Right lung (tissue), 10 donors: ENCODE measurements at places on chromosomes 5 and 9.

- DNase-seq, result no peak
Measured at GRCh38 chr9:129455151-129455995, 165.5 kb downstream of the C9orf50 start.

DNA sequence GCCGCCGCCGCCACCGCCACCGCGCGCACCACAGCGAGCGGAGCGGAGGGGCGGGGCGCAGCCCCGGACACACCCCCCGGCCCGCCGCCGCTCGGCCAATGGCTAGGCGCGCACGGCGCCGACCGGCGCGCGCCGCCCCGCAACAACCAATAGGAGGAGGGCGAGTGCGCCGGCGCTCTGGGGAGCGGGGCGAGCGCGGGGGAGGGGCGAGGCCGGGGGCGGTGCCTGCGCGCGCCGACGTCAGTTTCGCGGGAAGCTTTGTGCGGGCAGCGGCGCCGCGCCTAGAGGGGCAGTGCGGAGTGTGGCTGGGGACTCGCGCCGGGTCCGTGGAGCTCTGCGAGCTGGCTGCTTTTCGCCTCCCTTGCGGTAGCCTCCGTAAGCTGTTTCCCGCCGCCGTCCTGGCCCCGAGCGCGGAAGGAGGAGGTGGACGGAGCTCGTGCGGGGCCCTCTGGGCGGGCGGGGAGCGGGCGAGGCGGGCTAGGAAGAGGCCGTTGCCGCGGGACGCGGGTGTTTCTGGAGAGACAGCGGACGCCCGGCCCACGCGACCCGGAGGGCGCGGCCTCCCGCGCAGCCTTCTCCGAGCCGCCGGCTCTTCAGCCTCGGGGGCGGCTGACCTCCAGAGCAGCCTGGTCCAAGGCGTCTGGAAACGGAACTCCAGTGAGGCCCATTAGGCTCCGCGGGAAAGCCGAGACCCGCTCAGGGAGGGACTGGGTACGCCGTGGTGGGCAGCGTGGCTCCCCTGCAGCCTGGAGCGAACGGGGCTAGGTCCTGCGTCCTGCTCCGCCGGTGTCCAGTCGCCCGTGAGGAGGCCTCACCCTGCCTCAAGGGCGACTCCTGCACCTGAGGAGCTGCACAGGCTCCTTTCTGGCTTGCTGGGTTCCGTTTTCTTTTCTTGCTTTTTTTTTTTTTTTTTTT lies at the start of gene ZMYND19:
Gene ZMYND19 (minus strand): TSS at position 44 of the 915 bp plus-strand sequence. CDS start 249 bp downstream, outside the sequence.
- peak; percentile 89 for DNase-seq

- DNase-seq, result no peak
Measured at GRCh38 chr5:1190837-1191239, 10.6 kb upstream of the SLC6A19 start.

DNA sequence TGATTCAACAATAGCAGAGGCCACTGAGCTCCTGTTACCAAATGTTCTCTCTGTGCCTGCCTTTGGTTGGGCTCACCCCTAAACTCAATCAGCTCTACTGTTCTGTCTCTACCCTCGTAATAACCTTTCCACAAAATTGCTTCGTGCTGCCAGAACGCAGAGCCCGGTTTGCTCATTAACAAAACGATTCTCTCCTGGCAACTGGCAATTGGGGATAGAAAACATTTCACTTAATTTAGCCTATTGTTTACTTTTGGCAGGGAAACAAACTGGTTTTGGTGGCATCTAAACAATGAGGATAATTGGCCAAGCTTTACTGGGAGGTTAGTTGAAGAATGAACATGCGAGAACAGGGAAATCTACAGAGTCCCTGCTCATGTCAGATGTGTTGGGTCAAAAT lies 56.6 kb downstream of the SLC28A3 start:
- no peak for DNase-seq

DNA sequence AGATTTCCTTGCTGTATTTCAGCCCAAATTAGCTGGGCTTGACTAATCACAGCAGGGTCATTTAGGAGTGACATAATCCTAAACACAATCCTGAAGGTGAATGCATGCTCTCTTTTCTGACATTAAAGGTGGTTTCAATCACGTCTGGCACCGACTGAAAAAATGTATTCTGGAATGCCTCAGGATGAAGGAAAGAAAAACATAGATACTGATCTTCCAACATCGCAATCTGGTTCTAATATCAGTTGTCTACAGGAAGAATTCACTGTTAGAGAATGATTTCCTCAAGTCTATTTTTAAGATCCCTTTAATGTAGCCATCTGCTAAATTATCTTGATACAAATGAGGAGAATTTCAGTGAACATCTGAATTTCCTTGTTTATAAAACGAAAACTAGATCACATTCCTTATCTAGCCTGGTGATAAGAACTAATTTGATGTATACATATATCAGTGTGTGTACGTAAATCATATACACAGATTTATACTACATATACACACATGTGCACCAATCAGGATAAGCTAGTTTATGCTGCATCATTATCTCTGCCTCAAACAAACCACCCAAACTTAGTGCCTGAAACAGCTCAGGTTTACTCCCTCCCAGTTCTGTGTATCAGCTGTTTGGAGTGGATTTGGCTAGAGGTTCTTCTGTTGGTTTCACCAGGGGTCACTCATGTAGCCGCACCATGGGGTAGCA lies 31.3 kb upstream of the TAS2R1 start:
- DNase-seq, result no peak

- no peak for DNase-seq
Measured at GRCh38 chr5:155929112-155929511, 397.9 kb upstream of the SGCD start.

DNA sequence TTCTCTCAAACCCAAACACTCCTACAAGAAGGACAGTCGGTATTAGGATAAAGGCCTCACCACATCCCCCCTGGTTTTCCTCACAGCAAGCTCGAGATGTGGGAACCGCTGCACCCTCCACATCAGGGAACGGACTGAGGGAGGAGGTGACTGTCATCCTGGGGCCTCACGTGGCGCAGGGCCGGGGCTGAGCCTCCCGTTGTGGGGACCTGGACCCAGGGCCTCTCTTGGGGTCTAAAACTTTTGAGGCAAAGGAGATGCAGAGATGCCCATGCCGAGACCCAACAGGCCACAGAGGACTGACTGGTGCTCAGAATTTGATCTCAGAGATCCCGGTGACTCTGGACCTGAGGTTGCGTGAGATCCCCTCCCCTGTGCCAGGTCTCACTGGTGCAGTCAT lies 72.7 kb downstream of the MRPL36 start:
- no peak for DNase-seq

GRCh38 chr9:5193345-5193744 lies 7.9 kb upstream of the INSL6 start:
- DNase-seq, result no peak

- no peak for DNase-seq
Measured at GRCh38 chr5:68823301-68823700, 270.5 kb upstream of the SLC30A5 start.

GRCh38 chr9:7707934-7708333 lies 91.6 kb downstream of the DMAC1 start:
- DNase-seq, result no peak

DNA sequence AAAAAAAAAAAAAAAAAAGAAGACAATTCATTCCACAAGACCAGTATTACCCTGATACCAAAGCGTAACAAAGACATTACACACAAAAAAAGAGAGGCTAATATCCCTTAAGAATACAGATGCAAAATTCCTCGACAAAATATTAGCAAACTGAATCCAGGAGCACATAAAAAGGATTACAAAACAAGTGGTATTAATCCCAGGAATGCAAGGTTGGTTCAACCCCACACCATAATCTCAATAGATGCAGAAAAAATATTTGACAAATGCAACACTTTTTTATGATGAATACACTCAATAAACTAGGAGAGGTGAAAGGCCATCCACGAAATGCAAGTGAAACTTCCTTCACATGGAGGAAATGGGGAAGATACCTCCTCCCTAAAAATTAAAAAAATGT lies 80.1 kb upstream of the TLR4 start:
- no peak for DNase-seq

DNA sequence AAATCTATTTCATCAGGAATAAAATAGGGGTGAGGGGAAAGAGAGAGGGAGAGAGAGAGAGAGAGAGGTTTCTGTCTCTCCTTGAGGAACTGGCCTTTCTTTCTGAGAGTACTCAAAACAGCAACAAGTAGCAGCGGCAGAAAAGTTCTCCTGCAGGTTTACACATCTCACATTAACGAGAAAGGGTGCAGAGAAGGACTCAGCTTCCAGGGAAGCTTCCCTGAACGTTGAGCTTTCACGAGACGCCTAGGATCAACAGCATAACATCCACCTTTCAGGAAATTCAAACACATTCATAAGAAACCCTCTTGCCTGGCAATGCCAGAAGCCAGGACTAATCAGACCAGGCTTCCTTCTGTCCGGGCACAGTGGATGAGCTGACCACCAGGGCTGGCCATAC lies 162.9 kb downstream of the ZDHHC21 start:
- DNase-seq, result no peak

GRCh38 chr5:56025151-56025885 lies 30.6 kb upstream of the IL6ST start:
- no peak for DNase-seq

- no peak for DNase-seq
Measured at GRCh38 chr5:111367115-111367514, 142.9 kb downstream of the CAMK4 start.

- no peak for DNase-seq
Measured at GRCh38 chr5:157350939-157351801, 85.2 kb downstream of the CYFIP2 start.

- DNase-seq, result no peak
Measured at GRCh38 chr9:94808926-94809700, 82.6 kb downstream of the AOPEP start.

DNA sequence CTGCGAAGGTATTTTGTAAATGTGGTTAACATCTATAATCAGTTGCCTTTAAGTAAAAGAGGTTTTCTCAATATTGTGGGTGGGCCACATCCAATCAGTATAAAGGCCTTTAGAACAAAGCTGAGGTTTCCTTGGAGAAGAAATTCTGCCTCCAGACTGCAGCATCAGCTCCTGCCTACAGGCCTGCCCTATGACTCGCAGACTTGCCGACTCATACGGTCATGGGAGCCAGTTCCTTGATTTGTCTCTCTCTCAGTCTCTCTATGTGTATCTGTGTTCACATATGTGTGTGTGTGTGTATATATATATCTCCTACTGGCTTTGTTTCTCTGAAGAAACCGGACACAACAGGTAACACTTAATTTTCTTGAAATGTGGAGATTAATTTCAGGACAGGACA lies 45.3 kb downstream of the SLC36A1 start:
- no peak for DNase-seq

DNA sequence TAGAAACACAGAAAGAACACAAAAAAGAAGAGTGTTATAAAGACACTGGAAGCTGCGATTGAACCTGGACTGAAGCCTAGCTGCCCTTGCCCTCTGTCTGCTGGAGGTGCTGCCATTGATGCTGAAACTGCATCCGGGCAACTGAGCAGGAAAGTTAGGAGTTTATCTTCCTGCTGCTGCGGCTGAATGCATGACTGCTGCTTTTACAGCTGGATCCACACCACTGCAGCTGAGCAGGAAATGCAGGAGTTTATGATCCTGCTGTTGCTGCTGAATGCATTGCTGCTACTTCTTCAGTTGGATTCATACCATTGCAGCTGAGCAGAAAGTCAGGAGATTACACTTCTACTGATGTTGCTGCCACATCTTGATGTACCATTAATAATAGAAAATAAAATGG lies 21.8 kb upstream of the JAKMIP2 start:
- no peak for DNase-seq

GRCh38 chr9:135010921-135011320 lies 76.5 kb upstream of the OLFM1 start:
- DNase-seq, result peak; percentile 19

GRCh38 chr9:132239999-132240840 lies 78.4 kb downstream of the NTNG2 start:
- no peak for DNase-seq

DNA sequence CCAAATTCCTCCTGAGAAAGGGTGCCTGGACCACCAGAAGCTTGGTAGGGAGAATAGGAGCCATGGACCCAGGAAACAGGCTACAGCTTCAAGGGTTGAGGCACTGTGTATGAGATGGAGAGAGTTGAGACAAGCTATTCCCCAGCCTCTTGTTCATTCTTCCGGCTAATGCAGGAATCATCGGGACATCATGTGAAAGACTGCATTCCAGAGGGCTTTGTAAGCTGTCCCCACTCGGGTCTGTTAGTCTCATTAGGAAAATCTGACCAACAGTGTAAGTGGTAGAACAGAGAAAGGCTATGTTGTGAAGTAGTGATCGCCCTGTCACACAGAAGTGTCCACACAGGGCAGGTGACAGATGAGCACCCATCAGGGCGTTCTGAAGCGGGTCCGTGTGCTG lies 81.4 kb downstream of the GABBR2 start:
- no peak for DNase-seq

DNA sequence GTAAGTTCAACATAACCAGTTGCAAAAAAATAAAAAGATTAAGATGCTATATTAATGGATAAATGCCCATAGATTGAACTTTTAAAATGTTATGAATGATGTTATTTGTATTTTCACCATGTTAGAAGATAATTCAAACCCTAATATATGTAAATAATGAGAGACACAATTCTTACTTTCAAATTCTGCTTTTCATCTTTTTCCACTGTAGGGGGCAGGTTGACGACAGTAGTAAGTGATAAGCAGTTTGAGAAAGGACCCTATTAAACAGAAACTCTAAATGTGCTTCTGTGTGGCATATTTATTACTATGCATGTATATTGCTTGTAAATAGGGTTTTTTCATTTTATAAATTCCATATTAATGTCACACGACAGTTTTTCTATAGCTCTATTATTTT lies 591.1 kb downstream of the SEMA5A start:
- no peak for DNase-seq

GRCh38 chr9:122526602-122527001 lies 491 bp downstream of the OR1N1 start:
- DNase-seq, result no peak

GRCh38 chr5:107203243-107203642 lies 467.5 kb downstream of the EFNA5 start:
- DNase-seq, result no peak

GRCh38 chr5:148747536-148747906 lies 78.9 kb upstream of the ADRB2 start:
- no peak for DNase-seq

DNA sequence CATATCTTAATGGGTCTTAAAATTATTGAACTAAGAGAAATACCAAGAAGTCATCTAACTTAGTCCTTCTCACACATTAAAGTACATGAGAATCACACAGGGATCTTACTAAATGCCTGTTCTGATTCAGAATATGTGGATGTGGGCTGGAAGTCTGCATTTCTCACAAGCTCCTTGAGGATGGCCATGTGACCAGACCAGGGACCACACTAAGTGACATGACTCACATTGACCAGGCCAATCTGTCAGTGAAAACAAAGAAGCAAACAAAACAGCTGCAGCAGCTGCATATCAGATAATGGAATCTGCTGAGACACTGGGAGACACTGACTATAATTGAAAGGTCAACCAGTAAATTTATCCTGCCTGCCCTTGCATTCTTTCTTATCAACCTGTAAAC lies 110.5 kb downstream of the ADAMTS12 start:
- no peak for DNase-seq

DNA sequence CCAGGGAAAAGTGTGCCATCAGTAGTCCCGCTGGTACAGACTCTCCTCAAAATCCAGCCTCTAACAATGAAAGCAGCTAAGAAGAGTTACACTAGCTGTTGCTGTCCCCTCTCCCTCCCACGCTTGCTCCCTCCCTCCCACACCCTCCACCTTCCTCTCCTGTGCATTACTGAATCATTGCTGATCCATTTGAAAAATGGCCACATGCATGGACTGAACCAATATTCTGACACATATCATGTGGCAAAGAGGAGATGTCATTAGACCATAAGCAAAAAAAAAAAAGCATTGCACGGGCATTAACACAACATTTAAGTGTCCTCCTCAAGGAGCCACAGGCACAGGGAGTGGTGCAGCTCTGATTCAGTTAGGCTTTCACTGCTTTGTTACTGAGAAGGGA lies 37.9 kb downstream of the LHFPL2 start:
- no peak for DNase-seq

- DNase-seq, result no peak
Measured at GRCh38 chr9:122236681-122237080, 7.9 kb upstream of the LHX6 start.
